ENCODE measurements at places on chromosomes 6 and 20. TPM values are rescaled to one million over a fixed set of nuclear protein-coding genes. Genes with fewer than 3 reads are reported as not detected.

The ZBTB46 gene
- polyA plus RNA-seq: 13.9 TPM

The DDX43 gene
- 0.95 TPM for polyA plus RNA-seq

The NKAPL gene
- 2.2 TPM for polyA plus RNA-seq

The NCOA6 gene
- polyA plus RNA-seq: 43.9 TPM

The TRIM38 gene
- polyA plus RNA-seq: 8.9 TPM

The CST2 gene
- polyA plus RNA-seq: not detected

The CARMIL1 gene
- 105 TPM for polyA plus RNA-seq

The TMEM14C gene
- 175 TPM for polyA plus RNA-seq

The LTB gene
- 0.88 TPM for polyA plus RNA-seq

The PPP1R14C gene
- 21.1 TPM for polyA plus RNA-seq

The PNLDC1 gene
- 0.99 TPM for polyA plus RNA-seq

The GRM1 gene
- 0.19 TPM for polyA plus RNA-seq

The FOXF2 gene
- 0.25 TPM for polyA plus RNA-seq

The GPRC6A gene
- polyA plus RNA-seq: 0.17 TPM

The EPHA7 gene
- 47.2 TPM for polyA plus RNA-seq

The PTGIS gene
- polyA plus RNA-seq: 32.1 TPM

The SLC17A3 gene
- polyA plus RNA-seq: 1.2 TPM

The CENPW gene
- 33.0 TPM for polyA plus RNA-seq

The PIM1 gene
- 24.8 TPM for polyA plus RNA-seq

The FAM217A gene
- polyA plus RNA-seq: 4.0 TPM

The ANKEF1 gene
- 9.2 TPM for polyA plus RNA-seq

The NAA20 gene
- 105 TPM for polyA plus RNA-seq

The OPRL1 gene
- 0.85 TPM for polyA plus RNA-seq

The HLA-DQA2 gene
- not detected for polyA plus RNA-seq

The TRAPPC3L gene
- 0.32 TPM for polyA plus RNA-seq

The HLA-DMA gene
- polyA plus RNA-seq: 13.3 TPM

The ULBP3 gene
- polyA plus RNA-seq: 7.9 TPM

The EYS gene
- 0.81 TPM for polyA plus RNA-seq

The SGK2 gene
- 33.1 TPM for polyA plus RNA-seq

The OR2H2 gene
- polyA plus RNA-seq: 0.22 TPM

The SMLR1 gene
- 1.9 TPM for polyA plus RNA-seq

The ADGRF5 gene
- polyA plus RNA-seq: 27.1 TPM

The OXT gene
- 0.86 TPM for polyA plus RNA-seq

The RAET1E gene
- polyA plus RNA-seq: 0.72 TPM

The PTCRA gene
- polyA plus RNA-seq: 0.46 TPM

The CRISP3 gene
- 0.16 TPM for polyA plus RNA-seq

The CPNE5 gene
- polyA plus RNA-seq: 12.2 TPM

The RGS19 gene
- polyA plus RNA-seq: 8.3 TPM

The ZMYND8 gene
- polyA plus RNA-seq: 44.6 TPM

The TENT5A gene
- 4.7 TPM for polyA plus RNA-seq

The EYA2 gene
- 0.49 TPM for polyA plus RNA-seq

The RIN2 gene
- polyA plus RNA-seq: 39.0 TPM

The LY6G5C gene
- polyA plus RNA-seq: 2.4 TPM

The HSPA1L gene
- polyA plus RNA-seq: 3.6 TPM

The GRM4 gene
- polyA plus RNA-seq: 0.61 TPM

The CALHM4 gene
- 0.58 TPM for polyA plus RNA-seq

The TP53TG5 gene
- 0.99 TPM for polyA plus RNA-seq

The ADGB gene
- 0.46 TPM for polyA plus RNA-seq

The THEMIS gene
- polyA plus RNA-seq: not detected

The ULBP1 gene
- polyA plus RNA-seq: 0.99 TPM

The LTA gene
- polyA plus RNA-seq: 0.36 TPM

The ERGIC3 gene
- 360 TPM for polyA plus RNA-seq

The EPPIN gene
- 0.08 TPM for polyA plus RNA-seq

The PHACTR3 gene
- polyA plus RNA-seq: 13.7 TPM

The LST1 gene
- 4.7 TPM for polyA plus RNA-seq

The LY6G6C gene
- 0.32 TPM for polyA plus RNA-seq

The MOG gene
- polyA plus RNA-seq: 0.49 TPM

The KHDC1L gene
- polyA plus RNA-seq: not detected

The GABRR1 gene
- 2.8 TPM for polyA plus RNA-seq
